ENCODE measurements at places on chromosomes 5 and 9.

DNA sequence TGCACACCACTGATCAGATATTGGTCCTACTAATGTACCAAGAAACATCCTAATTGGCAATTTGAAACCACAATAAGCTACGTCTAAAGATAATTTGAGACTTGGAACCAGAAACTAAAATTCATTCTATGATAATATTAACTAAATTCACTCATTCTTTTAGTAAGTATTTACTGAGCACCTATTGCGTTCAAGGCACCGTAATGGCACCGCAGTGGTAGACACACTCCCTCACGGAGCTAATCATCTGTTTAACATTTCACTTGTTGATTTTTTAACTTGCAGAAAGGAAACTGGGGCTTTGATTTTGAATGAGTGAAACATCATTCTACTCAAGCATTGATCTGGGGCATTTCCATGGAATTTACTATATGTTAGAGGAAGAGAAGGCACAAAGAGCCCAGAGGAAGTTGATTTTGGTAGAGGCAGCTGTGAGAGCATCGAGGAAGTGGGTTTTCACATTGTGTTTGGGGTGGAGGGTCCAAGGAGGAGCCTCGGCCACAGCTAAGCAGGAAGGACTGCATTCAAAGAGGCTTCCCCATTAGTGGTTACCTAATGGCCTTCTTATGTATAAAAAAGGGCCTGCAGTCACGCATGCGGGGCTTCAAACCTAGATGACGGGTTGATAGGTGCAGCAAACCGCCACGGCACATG is 7.1 kb downstream of the RAPGEF1 start:
- DNase-seq, result no peak

- peak; percentile 26 for DNase-seq
Measured at GRCh38 chr5:137563646-137564397, 64.7 kb upstream of the SPOCK1 start.

- no peak for DNase-seq
Measured at GRCh38 chr9:132372177-132373095, 17.6 kb upstream of the SETX start.

- DNase-seq, result no peak
Measured at GRCh38 chr5:179171251-179171815, 111.2 kb downstream of the ZNF354C start.

DNA sequence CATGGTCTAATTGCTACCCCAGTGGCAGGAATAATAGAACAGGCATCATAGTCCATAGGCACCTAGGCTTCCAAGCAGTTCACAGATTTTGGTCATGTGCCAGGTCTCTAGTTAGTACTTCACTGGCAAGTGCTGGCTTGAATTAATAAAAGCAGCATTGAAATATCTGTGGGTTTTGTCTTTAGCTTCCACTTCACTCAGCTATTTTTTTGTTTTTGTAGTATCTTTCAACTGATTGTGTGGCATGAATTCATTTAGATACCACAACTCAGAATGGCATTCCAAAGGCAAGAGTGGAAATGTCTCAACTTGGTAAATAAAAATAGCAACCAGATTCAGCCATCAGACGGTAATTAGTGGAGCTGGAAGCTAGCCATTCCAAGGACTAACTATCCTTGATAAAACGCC is 27.9 kb upstream of the ITGA2 start:
- no peak for DNase-seq

DNA sequence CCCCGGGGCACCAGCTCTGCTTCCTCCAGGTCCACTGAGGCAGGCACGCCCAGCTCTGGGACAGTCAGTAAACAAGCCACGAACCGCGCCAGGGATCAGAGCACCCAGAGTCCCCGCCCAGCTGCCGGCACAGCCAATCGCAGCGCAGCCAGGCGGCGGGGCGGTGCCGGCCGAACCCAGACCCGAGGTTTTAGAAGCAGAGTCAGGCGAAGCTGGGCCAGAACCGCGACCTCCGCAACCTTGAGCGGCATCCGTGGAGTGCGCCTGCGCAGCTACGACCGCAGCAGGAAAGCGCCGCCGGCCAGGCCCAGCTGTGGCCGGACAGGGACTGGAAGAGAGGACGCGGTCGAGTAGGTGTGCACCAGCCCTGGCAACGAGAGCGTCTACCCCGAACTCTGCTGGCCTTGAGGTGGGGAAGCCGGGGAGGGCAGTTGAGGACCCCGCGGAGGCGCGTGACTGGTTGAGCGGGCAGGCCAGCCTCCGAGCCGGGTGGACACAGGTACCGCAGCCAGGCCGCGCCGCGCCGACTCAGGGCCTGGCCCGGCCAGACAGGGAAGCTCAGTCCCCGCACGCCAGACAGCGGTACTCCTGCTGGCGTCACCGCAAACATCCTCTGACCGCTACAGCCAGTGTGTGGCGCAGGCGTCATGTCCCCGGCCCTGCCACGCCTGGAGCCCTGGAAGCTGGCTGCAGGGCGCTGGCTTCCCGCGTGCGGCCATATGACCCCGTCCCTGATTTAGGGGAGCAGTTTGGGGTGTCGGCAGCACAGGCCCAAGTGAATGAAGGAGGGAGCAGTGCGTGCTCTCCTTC is at the start of gene CTSL:
CTSL (plus strand) TSS at position 220 of the 810 bp plus-strand sequence. CDS start 1,485 bp downstream, outside the sequence.
- no peak for DNase-seq

DNA sequence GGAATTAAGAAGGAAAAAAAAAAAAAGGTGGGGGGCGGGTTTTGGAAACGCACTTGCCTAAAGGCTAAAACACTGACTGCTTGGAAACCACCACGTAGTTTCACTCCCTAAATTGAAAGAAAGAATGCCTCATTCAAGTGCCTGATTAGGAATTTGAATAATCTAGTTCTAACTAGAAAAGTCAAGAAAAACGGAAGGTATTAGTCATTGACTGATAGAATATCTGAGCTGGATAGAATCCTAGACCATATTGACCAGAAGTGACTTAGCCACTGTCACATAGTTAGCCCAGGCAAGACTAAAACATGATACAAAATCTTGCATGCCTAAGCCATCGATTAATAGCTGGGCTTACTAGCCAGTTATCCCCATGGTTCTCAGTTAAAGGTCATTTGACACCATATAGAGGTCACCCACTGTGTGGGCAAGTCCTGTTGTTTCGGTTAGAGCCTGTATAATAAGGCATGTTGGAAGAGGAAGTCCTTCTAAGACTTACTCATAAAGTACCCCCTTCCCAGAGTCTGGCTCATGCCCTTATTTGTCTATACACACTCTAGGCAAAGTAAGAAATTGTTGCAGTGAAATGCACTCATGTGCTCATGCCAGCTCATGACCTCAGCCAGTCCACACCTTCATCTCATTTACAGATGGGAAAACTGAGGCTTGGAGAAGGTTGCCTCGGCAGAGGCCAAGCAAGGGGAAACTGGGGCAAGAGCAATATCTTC is 40.2 kb downstream of the SH3RF2 start:
- no peak for DNase-seq

DNA sequence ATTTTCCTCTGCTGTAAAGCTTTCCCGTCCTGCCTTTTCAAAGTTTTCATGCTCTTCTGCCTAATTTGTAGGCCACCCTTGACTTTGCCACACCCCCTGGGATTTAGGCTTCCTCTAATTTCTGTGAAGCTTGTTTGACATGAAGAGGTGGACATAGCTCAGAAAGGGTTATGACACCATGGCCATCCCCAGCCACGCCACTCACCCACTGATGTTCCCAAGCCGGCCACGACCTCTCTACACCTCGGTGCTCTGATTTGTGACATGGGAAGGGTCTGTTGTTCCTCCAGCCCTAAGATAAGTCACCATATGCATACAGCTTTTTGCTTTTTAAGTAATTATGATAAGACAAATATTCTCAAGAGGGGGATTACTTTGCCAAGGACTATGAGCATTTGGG is 139.5 kb downstream of the BARX1 start:
- no peak for DNase-seq

DNA sequence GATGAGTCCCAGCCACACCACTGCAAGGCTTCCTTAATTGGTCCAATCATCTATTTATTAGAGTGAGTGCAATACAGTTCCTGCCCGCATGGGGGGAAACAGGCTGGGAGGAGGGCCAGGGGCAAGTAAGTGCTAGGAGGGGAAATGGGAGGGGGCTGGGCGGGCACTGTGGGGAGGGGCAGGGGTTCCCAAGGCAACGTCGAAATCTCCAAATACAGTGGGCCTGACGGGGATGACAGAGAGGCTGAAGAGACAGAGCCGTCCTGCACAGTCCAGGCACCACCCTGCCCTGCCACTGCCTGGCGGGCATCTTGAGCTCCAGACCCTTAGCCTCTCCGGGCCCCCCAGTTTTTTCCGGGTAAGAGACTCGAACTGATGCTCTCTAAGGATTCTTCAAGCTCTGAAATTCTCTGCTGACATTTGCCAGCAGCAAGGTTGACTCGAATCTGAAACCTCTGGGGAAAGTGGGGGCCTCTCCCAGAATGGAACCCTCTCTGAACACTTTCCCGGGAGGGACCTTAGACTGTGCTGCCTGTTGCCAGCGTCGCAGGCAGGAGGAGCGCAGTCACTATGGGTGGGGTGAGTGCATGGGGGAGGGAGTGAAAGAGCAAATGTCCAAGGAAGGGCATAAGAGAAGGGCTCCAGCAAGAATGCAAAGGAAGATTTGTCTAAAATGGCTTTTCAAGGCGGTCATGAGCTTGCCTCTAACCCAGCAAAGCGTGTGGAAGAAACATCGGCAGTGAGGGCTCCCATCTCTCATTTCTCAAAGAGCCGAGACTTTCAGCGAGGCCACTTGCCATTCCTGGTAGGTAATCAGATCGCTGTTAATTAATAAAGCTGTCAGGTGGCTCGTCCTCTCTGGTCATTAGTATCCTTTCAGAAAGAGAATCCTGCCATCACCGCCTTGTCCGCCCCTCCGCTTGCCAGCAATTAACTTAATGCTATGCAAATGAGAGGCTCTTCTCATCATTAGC is 99.0 kb downstream of the GTF3C4 start:
- DNase-seq, result no peak

- DNase-seq, result no peak
Measured at GRCh38 chr5:139378941-139379361, 4.1 kb downstream of the SLC23A1 start.

DNA sequence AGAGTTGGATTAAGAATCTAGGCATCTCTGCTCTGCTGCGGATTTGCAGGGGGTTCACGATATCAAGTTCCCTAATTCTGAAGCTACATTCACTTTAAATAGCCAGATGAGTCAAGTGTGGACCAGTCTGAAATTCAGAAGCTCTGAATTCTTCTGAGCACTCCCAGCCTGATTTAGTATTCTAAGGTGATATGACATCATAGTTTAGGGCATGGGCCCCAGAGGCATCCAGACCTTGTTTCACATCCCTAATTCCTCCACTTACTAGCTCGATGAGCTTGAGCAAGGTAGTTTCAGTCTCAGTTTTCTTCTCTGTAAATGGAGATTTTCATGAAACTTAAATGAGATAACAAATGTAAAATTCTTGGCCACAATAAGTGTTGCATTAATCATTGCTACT is 65.2 kb downstream of the TMEM167A start:
- DNase-seq, result no peak

DNA sequence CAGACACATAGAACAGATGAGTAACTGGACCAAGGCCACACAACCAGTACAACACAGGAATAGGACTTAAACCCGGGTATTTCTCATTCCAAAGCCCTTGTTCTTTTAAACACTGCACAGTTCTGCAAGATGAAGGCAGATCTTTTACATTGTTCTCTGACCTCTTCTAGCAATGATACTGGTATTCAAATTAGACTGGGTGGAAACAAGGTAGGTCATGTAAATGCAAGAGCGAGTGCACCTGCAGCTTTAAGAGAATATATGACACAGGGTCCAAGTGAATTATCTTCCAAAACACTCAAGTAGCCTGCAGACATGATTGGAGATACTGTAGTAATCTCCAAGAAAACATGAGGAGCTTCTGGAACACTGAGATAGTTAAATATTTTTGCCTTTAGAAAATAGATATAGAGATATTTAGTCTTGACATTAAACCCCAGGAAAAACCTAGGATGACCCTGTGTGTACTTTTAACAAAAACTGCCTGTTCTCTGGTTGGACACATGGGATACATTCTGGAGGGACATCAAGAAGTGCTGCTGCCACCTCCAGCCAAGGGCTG is 130.6 kb upstream of the EPB41L4A start:
- DNase-seq, result no peak

Measured in smooth muscle cell of the brain vasculature (primary cell).